ENCODE measurements at places on chromosomes 12 and 14. TPM values are rescaled to one million over a fixed set of nuclear protein-coding genes. Genes with fewer than 3 reads are reported as not detected.

GRCh38 chr12:49233842-49234526 lies 30.9 kb upstream of the TUBA1C start:
- DNase-seq = no peak

DNA sequence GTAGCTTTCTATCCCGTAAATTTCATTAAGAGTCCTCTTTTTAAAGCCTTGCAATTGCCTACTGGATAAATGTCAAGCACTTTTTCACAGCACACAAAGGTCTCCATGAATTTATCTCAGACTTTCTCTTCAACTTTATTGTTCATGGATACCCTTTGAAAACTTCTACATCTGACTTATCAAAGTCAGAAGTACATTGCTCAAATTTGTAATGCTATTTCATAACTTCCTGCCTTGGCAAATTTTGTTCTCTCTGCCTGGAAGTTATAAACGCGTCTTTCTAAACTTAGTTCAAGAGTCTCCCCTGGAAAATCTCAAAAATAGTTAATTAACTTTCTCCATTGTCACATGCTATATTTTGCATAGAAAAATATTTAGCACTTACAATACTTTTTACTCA lies 55.9 kb upstream of the RERGL start:
- DNase-seq = no peak

DNA sequence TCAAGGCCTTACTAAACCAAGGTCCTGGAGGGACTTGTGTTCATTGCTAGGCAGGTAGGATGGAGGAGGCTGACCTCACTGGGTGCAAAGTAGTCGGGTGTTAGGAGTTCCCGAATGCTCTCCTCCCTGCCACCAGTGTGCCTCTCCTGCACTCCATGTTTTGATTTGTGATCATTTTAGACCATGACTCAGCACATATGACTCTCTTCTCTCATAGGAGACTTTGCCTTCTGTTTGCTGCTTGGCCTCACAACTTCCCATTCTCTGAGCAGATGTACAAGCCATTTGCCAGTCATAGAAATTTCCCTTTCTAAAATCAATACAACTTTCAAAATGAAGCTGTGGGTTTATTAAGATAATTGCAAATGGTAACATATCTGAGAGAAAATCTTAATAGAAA lies 46.6 kb upstream of the LRIG3 start:
- no peak for DNase-seq

OS9 gene
- 212 TPM for polyA plus RNA-seq

IGF1 gene
- 3.7 TPM for polyA plus RNA-seq

ZNF641 gene
- 32.3 TPM for polyA plus RNA-seq

HNF1A gene
- 14.5 TPM for polyA plus RNA-seq
